A549 treated with RU486 at 1 μM for 4 hours (cell line): ENCODE measurements at places on chromosomes 12 and 14. TPM values are rescaled to one million over a fixed set of nuclear protein-coding genes. Genes with fewer than 3 reads are reported as not detected.

The FGF6 gene
- total RNA-seq: not detected in 5 replicates

The EML5 gene
- total RNA-seq: 0.47 to 1.1 TPM (median 0.83 TPM) in 5 replicates

The RBP5 gene
- total RNA-seq: not detected in 5 replicates

The SLC4A8 gene
- 1.0 to 1.6 TPM (median 1.3 TPM) in 5 replicates for total RNA-seq

The YBX3 gene
- total RNA-seq: 257 to 299 TPM (median 275 TPM) in 5 replicates

The WNT5B gene
- total RNA-seq: 1.3 to 2.3 TPM (median 2.1 TPM) in 5 replicates

The POTEM gene
- total RNA-seq: not detected in 5 replicates

The GPD1 gene
- total RNA-seq: 0.12 to 0.40 TPM (median 0.25 TPM) in 5 replicates

The KRT79 gene
- 0.21 TPM in 2 of 5 replicates, not detected in the others for total RNA-seq

The DBX2 gene
- not detected in 5 replicates for total RNA-seq

The TMEM52B gene
- 0.05 to 0.18 TPM (median 0.13 TPM) in 4 of 5 replicates, not detected in the other for total RNA-seq

The GUCY2C gene
- total RNA-seq: 0.08 TPM in 1 of 5 replicates, not detected in the others

The MGAT4C gene
- total RNA-seq: 0.01 to 0.18 TPM (median 0.06 TPM) in 4 of 5 replicates, not detected in the other

The PDE3A gene
- 1.7 to 3.9 TPM (median 3.7 TPM) in 5 replicates for total RNA-seq
